Activated CD8-positive, alpha-beta memory T cell treated with anti-CD3 and anti-CD28 coated beads, Interleukin-2, amount 50 U/mL, for 4 hours (primary cell): ENCODE measurements at places on chromosomes 3 and 15.

DNA sequence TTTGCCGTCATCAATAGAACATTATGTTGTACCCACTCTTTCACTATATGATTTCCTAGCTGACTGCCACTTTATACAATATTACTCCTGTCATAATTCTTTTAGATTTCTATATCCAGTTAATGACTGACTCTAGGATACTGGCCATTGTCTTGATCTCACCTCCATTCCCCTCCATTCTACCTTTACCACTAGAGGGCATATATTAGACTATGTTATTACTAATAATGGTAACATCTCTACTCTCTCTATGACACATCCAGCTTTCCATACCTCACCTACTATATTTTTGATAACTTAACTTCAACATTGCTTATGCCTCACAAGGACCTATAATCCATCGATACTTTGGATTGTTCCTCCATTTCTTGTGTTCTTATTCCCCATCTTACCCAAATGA is 31.4 kb upstream of the POU1F1 start:
- DNase-seq = no peak

DNA sequence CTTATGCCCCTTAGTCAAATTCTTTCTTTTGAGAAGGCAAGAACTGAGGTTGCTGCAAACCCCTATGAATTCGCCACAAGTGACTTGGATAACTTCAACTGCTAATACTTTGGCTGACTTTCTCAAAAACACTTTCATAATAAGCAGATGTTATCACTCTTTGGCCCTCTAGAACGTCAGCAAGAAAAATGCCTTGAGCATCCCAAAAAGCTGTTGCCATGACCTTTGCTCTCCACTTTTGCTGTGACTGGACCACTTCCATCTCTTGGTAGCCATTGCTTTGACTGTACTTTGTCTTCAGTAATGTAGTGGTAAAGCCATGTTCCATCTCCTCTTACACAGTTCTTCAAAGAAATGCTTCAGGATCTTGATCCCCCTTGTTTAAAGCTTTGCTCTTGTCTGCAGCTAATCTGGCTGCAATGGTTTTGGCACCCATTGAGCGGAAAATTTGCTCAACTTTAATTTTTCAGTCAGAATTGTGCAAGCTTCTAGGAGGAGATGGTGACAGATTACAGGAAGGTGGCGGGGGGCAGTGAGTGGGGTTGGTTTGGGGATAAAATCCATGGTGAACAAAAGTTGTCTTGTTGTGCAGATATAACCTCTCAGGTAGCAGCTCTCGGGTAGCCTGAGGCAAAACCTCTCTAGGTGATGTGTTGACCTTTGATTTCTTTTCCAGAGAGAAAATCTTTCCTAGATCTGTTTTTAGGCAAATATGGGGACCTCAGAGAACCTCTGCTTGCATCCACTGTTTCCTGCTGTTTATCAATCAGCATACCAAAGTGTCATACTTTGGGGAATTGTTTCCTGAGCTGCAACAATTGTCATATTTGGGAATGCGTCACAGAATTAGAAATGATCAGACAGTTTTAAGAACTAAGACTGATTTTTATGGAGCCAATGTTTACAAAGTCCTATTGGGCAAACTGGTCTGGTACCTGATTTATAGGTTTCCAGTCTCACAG is 83.6 kb downstream of the CCR1 start:
- no peak for DNase-seq

- no peak for DNase-seq
Measured at GRCh38 chr3:170162052-170162451, 19.5 kb downstream of the PHC3 start.

- DNase-seq = no peak
Measured at GRCh38 chr3:16329036-16329825, 64.2 kb downstream of the OXNAD1 start.

GRCh38 chr3:111385971-111386495 is 156.0 kb upstream of the CD96 start:
- no peak for DNase-seq

GRCh38 chr3:72520690-72521308 is 327.4 kb downstream of the SHQ1 start:
- no peak for DNase-seq

GRCh38 chr3:44026220-44026865 is 215.3 kb upstream of the TOPAZ1 start:
- no peak for DNase-seq

GRCh38 chr3:32571192-32571485 is 481 bp upstream of the DYNC1LI1 start:
- DNase-seq = no peak
